Activated T-cell treated with anti-CD3 and anti-CD28 coated beads for 4 hours (primary cell): ENCODE measurements at places on chromosomes 6 and 20.
A peak's percentile ranks its signal among the peaks of the same experiment; 100 is the strongest.

DNA sequence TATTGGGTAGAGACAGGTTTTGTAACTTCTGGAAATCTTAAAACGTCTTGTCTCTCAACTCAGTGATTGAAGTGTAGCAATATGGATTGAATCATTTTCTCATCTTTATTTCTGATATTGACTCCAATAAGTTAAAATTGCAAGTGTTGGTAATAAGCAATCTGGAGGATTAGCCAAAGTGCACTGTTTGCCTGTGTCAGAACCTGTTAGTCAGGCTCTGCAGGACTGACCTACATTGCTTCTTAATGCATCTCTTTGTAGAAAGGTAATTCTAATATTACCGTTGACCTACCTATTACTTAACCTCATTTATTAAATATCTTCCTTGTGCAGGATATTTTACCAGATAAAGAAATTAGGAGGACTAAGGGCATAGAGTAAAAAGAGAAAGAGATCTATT lies 484.0 kb upstream of the CITED2 start:
- DNase-seq, result no peak

GRCh38 chr6:34259529-34260069 lies 10.8 kb upstream of the SMIM29 start:
- DNase-seq, result no peak

DNA sequence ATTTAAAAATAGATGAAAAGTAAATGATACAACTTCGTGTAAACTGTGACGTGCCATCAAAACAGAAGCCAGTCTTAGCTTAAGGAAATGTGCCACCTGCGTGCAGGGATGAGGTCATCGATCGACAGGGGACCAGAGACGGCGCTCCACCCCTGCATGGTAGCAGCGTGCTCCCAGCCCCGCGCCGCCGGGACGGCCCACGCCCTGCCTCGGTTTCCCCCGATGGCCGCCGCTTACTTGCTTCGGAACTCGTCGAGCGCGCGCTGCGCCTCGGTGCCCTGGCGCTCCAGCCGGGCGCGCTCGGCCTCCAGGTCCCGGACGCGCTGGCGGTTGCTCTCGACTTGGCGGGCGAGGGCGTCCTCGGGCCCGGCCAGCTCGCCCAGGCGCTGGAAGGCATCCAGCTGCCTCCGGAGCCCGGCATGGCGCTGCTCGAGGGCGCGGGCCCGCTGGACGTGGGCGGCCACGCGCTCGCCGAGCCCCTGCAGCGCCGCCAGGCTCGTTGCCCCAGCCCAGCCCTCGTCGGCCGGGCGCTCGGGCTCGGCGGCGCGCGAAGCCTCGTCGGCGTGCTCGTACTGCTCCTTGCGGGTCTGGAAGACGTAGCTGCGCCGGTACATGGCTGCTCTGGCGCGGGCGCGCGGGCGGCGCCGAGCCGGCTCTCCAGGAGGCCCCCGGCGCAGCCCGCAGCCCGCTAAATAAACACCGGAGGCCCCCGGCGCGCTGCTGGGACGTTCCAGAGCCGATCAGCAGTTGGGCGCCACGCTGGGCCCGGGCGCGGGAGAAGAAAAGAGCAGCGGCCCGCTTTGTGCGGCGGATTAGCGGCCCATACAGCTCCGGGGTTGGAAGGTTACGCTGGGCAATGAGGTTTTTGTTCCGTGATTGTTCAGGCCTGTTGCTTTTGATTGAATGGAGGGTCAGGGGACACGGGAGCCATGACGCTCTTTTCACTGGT lies at the start of gene BFSP1:
BFSP1 (minus strand) TSS at position 664 of the 949 bp plus-strand sequence; CDS start at position 614, 50 bp downstream.
- peak; percentile 24 for DNase-seq

DNA sequence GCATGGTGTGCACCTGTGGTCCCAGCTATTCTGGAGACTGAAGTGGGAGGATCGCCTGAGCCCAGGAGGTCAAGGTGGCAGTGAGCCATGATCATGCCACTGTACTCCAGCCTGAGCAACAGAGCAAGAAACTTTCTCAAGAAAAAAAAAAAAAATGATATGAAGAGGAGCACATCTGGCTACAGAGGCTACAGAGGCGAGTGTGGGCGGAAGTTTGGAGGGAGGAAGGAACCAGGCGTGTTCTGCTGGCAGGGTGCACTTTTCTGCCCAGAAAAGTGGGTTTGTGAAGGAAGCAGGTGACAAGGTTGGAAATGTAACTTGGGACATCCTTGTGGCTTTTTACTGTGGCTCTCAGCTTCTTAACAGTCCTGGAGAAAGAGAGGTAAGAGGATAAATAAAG lies 96.7 kb downstream of the SNX5 start:
- DNase-seq, result no peak

DNA sequence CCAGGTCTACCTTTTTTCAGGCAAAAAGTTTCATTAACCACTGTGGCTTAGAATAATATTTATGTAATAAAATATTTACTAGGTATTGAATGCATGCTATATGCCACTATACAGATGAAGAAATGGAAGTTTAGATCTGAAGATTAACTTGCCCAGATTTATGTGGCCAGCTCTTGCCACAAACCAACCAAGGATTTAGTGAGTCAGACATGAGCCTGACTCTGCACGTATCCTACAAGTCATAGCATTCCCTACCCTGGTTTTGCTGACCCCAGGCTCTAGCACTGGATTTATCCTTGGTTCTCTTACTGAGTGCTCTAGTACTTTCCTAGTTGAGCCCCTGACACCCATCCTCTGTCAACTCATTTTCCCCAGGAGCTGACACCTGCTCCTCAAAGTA lies 75.4 kb downstream of the ANKEF1 start:
- DNase-seq, result no peak

DNA sequence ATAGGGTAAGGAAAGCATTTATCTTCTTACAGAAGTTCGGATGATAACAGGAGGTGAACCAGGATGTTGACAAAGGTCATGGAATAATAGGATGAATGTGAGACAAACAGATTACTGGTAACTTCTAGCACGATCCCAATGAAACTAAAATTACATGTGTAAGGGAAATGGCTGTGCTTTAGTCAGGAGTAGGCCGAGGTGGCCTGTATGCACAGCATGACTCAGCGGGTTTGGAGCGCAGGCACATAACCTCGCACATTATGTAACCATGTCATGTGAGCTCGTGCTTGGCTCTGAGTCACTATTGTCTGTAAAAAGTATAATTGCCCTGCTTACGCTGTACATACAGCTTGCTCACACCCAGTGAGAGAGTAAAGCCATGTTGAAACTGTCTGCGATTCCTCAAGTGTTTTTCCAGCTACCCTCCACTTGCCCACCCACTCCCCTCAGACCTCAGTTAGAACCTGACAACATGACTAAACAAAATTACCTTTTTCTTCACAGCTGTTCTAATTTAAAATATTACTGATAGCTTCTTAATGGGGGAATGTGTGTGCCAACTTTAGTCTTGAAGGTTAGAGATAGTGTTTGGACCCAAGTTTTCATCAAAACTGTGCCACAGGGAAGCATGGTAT lies 8.2 kb downstream of the CYB5R4 start:
- no peak for DNase-seq

DNA sequence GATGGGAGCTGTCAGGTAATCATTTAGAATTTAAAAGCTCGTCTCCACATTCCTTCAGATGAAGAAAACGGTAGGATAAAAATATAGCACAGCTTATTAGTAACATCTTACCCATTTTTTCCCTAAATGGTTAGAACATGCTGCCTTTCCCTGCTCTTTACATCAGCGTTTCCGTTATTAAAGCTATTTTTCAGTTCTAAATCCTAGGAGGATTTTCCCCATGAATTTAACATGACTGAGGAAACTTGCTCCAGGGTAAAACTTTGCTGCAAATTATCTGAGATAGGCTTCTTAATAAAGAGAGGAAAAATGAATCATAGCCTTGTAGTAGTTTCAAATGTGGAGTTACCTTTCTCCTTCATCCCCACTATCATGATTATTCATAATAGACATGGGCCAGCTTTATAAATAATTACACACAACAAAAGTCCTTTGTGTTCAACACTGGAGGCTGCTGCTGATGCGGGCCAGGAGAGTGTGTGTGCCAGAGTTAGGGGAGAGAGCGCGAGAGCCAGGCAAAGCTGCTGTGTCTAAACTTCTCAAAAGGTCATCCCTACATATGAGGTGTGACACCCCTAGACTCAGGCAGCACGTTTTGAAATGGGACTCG lies 24.4 kb downstream of the MYLIP start:
- no peak for DNase-seq

- no peak for DNase-seq
Observed at GRCh38 chr6:14882394-14883026, 363.4 kb upstream of the JARID2 start.

GRCh38 chr20:50898475-50898874 lies 32.8 kb downstream of the ADNP start:
- DNase-seq, result no peak

DNA sequence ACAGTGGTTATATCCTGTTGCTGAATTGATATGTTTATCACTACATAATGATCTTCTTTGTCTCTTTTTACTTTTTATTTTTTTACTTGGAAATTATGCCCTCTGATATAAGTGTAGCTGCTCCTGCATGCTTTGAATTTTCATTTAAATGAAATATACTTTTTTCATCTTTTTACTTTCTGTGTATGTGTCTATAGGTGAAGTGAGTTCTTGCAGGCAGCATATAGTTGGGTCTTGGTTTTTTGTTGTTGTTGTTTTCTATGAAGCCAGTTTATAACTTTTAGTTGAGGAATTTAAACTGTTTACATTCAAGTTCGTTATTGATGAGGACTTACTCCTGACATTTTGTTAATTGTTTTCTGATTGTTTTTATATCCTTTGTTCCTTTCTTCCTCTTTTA lies 103.1 kb upstream of the DOK5 start:
- DNase-seq, result no peak

GRCh38 chr6:47246551-47246950 lies 63.2 kb downstream of the TNFRSF21 start:
- DNase-seq, result no peak

DNA sequence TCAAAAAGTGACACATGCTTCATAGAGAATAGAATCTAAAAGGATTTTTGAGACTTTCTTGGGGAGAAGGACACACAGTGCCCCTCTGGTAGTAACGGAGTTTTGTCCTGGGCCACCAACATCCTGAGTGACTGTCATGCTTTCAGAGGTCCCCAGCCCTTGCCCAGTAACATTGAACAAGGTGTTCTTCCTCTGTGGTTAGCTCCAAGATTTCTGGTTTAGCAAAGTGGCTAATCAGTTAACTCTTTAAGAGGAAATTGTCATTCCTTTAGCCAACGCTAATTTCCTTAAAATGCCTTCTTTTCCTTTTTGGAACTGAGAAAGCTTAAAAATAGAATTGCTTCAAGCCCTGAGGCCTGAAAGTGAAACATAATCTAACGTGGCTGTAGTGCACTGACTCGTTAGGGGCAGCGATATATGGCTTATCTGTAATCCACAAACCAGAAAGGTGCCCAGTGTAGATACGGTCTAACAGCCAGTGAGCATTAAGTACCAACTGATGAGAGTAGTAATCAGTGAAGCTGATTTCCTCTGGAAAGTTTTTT lies 7.8 kb downstream of the E2F3 start:
- DNase-seq, result no peak

- no peak for DNase-seq
Observed at GRCh38 chr20:32321390-32321789, 36.7 kb upstream of the ASXL1 start.

DNA sequence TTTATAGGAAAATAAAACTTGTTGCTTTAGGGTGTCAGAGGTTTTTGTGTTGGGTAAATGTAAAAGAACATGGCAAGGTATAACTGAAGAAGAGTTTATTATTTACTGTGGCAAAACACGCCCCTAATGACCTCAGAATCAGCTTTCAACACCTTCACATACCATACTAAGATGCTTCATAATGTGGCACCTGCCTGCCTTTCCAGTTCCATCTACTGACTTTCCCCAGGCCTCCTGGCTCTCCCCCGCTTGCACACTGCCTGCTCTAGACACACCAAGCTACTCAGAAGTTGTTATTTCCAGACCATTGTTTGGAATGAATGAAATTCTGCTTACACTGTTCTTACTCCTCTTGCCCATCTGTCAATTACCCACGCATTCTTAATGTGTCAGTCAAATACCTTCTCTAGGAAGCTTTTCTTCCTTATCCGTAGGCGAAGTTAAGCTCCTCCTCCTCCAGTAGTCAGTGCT lies 1.8 kb downstream of the TIAM2 start:
- no peak for DNase-seq

GRCh38 chr6:155380666-155381332 lies 66.5 kb upstream of the TFB1M start:
- DNase-seq, result no peak

GRCh38 chr6:147321260-147321659 lies 117.0 kb downstream of the STXBP5 start:
- no peak for DNase-seq
